Right kidney (tissue), 9 donors: ENCODE measurements at places on chromosomes 6 and 20.

DNA sequence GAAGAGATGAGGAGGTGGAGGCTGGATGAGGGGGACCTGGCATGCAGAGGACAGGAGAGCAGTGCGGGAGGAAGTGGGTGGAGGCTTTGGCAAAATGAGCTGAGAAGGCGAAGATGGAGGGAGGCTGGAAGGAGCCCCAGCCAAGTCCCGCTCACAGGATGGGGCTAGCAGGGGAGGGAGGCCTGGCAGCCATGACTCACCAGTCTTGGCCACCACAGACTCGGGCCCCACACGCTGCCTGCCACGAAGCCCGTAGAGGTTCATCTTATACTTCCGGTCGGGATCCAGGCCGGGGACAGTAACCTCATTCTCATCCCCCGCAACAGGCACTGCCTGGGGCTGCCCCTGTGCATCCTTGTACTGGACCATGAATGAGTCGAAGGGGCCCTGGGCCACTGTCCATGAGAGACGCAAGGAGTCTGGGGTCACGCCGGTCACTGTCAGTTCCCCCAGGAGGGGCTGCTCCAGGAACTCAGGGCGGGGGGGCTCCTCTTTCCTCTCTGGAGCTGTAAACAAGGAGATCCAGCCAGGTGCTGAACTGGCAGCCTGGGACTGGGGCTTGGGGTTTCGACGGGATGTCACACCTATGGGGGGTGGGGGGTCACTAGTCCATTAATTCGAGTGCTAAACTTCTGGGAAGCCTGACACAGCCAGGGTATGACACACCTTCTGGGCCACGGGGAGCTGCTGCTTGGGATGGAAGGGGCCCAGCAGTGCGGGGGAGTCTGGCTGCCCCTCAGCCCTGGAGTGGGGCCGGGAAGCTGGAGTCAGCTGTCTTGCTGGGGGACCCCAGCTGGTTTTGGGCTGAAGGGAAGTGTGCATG is 27.8 kb downstream of the TNXB start:
- no peak for DNase-seq

DNA sequence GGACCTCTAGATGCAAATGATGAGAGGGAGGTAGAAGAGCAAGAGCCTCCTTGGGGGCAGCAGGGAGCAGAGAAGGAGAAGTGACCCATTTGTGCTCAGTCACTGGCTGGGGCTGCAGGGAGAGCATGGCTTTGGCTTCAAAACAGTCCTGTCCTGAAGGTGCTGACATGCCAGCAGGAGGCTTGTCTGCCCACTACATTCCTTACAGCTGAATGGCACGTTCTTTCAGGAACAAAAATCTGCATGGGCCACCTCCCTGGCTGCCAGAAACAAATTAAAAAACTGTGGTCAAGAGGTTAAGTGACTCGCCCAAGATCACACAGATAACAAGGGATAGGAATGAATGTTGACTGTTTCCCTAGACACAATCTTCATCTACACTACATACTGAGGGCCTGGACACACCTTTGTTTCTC is 188.8 kb downstream of the HIVEP2 start:
- no peak for DNase-seq

GRCh38 chr20:25256226-25256859 is 8.5 kb downstream of the PYGB start:
- no peak for DNase-seq

DNA sequence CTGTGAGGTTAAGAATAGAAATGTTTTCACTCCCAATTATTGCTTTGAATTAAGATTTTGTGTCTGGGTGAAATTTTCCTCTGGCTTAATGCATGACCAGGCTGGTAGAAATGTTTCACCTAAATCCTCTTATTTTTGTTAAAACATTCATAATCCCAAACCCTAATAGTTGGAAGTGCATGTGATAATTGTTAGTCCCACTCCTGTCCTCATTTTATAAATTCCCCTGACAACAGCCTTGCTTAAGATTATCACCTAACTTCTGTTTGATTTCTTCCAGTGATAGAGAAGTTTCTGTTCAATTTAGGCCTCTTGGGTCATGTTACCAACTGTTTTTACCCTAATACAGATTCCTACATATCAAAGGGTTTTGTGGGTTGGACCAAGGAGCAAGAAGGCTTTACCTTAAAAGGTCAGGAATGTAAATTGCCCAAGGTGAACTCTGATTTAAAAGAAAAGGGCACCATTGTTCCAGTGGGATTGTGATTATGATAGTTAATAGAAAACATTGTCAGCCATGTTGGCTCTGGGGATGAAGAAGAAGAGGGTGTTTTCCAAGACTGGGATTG is 158.7 kb upstream of the CENPW start:
- DNase-seq = no peak

GRCh38 chr6:130431346-130431852 is 65.6 kb downstream of the TMEM200A start:
- no peak for DNase-seq

- DNase-seq = no peak
These were observed 1.5 kb downstream of the TFAP2A start for GRCh38 chr6:10413262-10413849.

GRCh38 chr6:87808005-87808757 is 106.1 kb upstream of the AKIRIN2 start:
- DNase-seq = no peak

- no peak for DNase-seq
These were observed 43.6 kb downstream of the RREB1 start for GRCh38 chr6:7151381-7151780.

DNA sequence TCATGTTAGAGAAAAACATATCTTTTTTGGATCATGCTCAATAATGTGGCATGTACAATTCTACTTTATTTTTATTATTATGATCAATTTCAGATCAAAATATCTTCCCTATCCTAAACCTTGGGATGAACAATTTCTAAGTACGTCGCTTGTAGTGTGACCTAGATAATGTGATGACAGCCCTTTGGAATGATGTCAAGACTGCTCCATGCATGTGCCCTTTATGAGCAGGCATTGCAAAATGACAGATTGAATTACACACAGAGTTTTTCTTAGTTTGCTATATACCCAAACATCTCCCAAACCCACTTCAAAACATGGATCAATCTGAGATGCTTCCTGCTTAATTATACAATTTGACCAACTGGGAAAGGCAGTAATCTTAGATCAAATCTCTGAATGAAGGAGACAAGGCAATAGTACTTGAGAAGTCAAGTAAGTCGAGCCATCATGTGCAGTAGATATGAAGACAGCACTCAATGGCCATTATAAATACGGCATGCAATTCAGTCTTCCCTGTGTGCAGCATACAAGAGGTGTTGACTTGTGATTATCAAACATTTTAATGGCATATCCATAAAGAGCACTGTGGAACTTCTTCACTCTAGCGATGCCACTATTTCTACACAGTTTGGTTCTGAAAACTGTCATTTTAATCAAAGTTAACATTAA is 294.8 kb downstream of the RNF144B start:
- no peak for DNase-seq

DNA sequence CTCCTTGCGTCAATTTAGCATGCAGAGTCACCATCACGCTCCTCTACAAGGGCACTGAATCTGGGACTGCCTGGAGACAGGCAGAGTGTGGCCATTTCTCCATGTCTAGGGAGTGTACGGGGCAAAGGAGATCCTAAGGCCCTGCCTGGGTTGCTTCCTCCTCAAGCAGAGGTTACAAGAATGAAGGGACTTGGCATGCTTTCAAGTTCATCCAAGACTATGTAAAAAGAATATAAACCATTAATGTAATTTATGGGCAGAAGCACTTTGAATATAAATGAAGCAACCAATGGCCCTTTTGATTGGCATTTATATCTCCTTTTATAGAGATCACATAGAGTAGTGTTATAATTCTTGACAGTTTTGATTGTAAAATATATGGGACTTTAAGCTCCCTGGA is 137.5 kb downstream of the BTBD3 start:
- no peak for DNase-seq

GRCh38 chr20:61052195-61052750 is 199.8 kb upstream of the CDH4 start:
- no peak for DNase-seq

GRCh38 chr6:158253248-158253647 is 59.0 kb upstream of the TULP4 start:
- DNase-seq = no peak
